ENCODE measurements at places on chromosomes 11 and 22.

- peak; percentile 94 for DNase-seq
Measured at GRCh38 chr11:113014262-113015097, 53.3 kb downstream of the NCAM1 start.

- no peak for DNase-seq
Measured at GRCh38 chr11:130323452-130324450, 9.0 kb upstream of the ZBTB44 start.

DNA sequence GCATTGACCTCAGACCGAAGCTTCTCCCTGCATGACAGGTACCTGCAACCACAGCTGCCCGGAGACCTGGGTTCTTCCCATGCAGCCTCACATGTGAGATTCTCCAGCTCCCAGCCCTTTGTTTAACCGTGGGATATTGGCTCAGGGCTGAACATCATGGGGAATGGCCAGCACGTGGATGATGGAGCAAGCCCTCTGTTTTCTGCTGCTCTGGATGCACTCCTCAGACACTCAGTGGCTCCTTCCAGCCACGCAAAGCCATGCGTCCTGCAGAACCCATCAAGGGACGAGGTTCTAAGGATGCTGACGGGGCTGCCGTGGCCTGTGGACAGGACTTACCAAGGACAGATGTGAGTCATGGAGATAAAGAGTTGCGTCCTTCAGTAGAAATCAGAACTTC is 639.1 kb downstream of the BRD1 start:
- DNase-seq = no peak

DNA sequence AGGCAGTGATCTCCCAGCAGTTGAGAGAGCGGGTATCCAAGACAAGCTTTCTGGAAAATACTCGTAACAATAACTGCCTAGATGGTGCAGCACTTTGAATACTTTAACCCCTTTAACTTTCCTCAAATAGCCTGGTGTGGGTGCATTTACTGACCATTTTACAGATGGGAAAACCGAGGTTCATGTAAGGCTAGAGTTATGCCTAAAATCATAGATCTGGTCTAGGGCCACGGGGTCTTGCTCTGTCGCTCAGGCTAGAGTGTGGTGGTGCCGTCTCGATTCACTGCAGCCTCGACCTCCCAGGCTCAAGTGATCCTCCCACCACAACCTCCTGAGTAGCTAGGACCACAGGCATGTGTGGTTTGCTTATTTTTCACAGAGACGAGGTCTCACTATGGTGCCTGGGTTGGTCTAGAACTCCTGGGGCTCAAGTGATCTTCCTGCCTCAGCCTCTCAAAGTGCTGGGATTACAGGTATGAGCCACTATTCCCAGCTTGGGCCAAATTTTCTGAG is 269.2 kb upstream of the SYN3 start:
- DNase-seq = no peak

GRCh38 chr22:48748113-48748859 is 1079.4 kb downstream of the BRD1 start:
- DNase-seq = no peak

DNA sequence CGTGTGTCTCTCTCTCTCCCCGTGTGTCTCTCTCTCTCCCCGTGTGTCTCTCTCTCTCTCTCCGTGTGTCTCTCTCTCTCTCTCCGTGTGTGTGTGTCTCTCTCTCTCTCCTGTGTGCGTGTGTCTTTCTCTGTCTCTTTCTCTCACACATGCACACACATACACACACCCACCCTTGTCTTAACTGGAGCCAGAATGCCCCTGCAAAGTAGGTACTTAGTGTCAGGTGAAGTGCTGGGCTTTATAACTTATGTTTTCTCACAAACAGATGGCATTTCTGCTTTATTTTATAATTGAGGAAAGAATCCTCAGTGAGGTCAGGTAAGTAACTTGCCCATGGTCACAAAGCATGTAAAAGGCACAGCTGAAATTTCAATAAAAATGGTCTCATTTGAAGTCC is 106.0 kb downstream of the CSNK2A3 start:
- no peak for DNase-seq

DNA sequence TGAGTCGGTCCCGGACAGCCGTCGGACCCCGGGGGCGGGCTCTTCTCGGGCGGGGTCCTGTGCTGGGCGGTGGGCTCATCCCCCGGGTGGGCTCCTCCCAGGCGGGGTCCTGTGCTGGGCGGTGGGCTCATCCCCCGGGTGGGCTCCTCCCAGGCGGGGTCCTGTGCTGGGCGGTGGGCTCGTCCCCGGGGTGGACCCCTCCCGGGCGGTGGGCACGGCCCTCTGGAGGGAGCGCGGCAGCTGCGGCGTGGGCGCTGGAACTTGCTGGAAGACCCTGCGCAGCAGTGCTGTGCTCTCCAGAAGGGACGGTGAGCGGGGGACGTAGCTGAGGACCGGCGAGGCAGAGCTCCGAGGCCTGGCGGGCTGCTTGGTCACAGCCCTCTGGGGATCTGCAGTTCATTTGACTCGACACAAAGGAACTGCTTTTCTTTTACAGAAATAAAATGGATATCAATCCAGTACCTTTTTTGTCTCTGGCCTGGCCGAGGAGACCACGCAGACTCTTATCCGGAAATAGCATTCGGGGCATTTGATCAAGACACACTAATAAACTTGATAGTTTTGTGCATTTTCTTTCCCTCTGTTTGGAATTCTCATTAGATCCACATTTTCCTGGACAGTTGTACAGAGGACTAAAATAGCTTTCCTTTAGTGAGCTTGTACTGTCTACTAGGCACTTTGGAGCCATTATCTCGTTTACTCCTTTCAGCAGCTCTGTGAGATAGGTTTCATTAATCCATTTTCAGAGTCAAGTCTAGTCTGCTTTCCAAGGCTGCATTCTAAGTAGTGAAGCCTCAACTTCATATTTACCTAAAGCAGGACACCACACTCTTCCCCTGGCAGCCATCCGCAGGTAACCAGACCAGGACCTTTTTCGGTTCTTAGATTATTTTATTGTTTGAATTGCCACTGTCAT is 812 bp downstream of the JAM3 start:
- DNase-seq = peak; percentile 33

DNA sequence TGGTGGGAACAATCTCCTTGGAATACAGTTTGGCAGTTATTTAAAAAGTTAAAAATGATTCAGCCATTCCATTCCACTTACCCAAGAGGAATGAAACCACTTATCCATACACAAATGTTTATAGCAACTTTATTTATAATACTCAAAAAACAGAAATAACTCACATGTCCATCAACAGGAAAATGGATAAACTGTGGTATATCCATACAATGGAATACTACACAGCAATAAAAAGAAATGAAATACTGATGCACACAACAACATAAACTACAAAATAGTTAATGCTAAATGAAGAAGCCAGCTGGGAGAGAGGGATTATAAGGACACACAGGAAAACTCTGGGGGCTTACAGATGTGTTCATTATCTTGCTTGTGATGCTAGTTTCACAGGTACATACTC is 64.7 kb downstream of the FCHSD2 start:
- DNase-seq = no peak

DNA sequence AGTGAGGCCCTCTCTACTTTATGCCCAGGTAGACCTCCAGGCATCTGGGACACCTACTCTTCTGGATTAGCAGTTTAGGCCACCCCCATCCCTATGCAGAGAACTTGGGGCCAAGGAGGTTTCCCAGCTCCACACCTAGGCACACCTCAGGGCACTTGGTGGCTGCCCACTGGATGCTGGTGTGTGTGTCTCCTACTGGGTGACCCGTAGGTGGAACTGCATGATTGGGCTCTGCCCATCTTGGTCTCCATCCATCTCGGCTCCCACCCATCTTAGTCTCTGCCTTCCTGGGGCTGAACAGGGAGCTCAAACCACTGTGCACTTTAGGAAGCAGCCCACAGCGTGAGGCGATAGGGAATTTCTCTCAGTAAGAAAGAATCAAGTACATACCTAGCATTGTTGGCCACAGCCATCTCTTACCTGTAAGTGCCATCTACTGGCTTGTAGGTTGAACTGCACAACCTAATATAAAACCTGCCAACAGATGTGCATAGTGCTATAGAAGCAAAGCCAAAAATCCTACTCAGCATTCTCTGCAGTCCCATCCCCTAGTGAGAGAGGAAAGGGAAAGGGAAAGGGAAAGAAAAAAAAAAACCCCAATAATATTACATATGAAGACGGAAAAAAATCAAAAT is 61.6 kb upstream of the PTPN5 start:
- no peak for DNase-seq

DNA sequence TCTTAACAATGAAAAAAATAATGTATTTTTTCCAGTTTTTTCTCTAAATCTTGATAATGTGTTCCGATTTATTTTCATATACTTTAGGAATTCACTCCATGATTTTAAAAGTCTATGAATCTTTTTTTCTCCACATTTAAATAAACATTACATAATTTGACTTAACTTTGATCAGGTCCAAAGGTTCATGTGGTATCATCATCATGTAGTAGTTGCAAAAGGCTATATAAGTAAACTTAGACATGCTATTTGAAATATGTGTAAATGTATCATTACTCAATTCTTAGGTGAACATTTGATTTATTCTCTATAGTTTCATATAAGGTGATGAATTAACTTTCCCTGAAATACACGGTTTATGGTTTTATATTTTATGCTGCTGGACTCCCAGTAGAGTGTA is 2197.0 kb upstream of the RAG2 start:
- DNase-seq = no peak

- no peak for DNase-seq
Measured at GRCh38 chr11:65595543-65596281, at the start of gene KCNK7. Gene KCNK7, minus strand, starts transcription at chr11:65595800. Its CDS starts 28 bp downstream, at chr11:65595772.

GRCh38 chr11:45386972-45387371 is 100.8 kb upstream of the SYT13 start:
- DNase-seq = no peak
